ENCODE measurements at places on chromosomes 1 and 21.
A peak's percentile ranks its signal among the peaks of the same experiment; 100 is the strongest.

DNA sequence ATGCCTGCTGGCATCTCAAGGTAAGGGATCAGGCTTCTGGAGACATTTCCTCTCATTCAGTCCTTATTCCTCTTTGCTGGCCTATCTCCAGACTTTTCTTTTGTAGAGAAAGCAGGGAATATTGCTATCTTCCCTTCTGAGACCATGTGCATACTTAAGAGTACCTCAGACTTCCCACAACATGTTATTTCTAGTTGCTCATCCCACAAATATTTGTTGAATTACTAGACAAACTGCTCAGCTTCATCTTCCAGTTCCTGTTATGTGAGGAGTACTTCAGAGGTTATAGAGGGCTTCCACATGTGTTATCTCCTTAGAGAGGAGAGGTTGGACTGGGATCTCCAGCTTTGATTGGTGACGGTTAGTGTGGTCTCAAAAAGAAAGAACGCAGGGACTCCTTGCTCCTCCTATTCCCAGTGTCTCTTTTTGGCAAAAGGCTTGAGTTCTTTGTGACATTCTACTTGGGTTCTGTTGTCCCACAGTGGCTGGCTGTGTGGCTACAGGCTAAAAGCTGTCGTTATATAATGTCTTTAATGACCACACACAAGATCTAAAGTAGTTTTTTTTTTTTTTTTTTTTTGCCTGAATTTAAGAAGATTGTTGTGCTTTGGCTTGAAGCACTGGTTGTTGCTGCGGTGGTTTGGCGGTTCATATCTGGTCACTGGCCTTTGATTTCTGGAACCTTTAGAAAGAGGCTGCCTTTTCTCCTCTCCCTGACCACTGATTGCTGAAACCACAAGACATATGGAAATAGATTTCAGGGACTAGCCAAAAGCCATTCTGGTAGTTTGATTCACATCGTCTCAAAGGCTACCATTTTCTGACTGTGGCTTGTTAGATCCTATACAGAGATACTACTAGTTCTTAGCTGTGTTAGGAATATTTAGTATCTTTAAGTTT, 78.7 kb downstream of the FGGY start:
- no peak for DNase-seq

GRCh38 chr1:1402072-1402900, 3.2 kb upstream of the CCNL2 start:
- DNase-seq = peak; percentile 51

- peak; percentile 5 for DNase-seq
These were observed 1.1 kb upstream of the SHISAL2A start for GRCh38 chr1:52631759-52632331.

DNA sequence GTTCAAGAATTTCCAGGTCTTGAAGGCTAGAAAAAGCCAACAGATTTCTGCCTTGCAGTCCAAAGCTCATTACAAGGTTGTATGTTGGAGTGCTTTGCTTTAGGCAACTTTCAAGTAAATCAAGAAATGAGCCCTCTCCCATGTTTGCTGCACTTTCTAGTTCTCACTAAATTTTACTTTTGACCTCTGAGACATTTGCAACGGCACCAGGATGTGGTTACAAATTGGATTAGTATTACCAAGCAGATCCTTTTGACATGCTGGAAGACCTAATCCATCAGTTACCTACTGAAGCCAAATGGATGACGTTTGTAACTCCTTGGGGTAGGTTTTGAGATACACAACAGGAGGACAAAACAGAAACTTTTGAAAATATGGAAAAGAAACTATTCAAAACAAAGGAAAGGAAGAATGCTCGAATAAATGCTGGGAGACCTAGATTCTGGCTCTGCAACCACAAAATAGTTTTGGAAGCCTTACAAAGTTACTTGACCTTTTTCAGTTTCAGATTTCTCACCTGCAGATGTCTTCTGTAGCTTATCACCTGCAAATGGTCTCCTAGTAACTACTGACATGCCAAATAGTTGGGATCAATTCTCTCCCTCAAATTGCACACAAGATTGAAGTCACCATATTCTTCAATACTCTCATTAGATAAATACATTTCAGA, 251.7 kb upstream of the ADGRL2 start:
- DNase-seq = no peak

GRCh38 chr21:15009837-15010363, 54.9 kb downstream of the NRIP1 start:
- no peak for DNase-seq

- no peak for DNase-seq
These were observed 83.6 kb downstream of the UBE2U start for GRCh38 chr1:64287071-64287470.

DNA sequence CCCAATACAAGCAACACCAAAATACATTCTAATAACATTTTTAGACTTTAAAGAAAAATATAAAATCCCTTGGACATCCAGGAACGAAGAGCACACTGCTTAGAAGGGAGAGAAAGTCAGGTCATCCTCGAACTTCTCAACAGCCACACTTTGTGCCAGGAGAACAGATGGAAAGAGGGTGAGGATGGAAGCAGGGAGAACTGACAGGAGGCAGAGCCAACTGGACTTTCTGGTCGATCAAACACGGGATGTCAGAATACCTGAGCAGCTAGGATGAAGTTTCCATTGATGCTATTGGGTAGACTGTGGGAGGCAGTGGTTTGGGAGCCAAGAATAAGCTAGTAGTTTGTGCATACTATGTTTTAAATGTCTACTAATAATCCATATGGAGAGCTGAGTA, 111.4 kb downstream of the TOMM20 start:
- no peak for DNase-seq

DNA sequence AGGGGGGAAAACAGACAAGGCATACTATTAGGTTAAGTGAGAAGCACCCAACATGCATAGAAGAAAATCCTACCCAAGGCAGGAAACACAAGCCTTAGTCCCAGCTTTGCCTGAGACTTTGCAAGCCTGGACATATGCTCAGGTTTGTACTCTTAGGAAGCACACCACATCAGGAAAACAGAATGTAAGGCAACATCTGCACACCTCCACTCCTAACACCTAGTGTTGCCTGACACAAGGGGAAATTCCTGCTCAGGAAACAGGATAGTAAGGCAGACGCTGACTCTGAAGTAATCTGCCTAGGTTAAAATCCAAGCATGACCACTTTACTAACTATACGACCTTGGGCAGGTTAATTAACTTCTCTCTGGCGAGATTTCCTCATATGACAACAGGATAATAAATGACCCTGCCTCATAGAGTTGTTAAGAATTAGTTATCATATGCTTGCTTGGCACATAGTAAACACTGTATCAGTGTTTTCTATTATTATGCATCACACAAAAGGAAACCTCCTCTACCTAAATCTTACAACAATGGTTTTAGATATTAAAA, 119.8 kb downstream of the ZZZ3 start:
- DNase-seq = no peak

- no peak for DNase-seq
These were observed 1.1 kb downstream of the LGALS8 start for GRCh38 chr1:236524895-236525184.

- no peak for DNase-seq
These were observed 139.8 kb downstream of the NCAM2 start for GRCh38 chr21:21137986-21138385.

DNA sequence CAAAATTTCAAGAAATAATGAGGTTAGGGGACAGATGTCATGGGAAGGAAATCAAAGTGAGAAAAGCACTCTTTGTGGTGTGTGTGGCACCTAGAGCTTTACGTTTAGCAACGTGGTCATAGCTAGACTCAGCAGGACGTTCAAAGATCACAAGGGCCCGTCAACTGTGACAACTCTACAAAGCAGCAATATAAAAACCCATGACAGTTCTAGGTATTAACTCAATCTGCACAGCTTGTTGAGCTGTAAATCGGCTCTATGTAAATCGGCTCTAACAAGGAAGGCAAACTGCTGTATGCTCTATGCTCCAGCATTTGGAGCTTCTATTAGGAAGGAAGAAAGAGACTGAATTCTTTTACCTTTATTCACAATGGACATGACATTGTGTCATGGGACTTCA, 64.8 kb downstream of the TP53BP2 start:
- DNase-seq = no peak

DNA sequence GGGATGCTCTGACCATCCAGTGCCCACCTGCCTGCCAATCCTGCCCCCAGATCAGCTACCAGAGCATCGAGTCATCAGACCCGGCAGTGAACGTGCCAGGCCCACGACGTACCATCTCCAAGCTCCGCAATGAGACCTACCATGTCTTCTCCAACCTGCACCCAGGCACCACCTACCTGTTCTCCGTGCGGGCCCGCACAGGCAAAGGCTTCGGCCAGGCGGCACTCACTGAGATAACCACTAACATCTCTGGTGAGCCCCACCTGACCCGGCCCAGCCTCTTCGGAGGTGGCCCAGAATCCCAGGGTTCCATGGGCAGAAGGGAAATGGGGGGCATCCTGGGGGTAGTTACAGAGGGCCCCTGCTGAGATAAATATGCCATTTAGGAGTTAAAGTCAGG, 43.1 kb downstream of the PTPRU start:
- DNase-seq = no peak

DNA sequence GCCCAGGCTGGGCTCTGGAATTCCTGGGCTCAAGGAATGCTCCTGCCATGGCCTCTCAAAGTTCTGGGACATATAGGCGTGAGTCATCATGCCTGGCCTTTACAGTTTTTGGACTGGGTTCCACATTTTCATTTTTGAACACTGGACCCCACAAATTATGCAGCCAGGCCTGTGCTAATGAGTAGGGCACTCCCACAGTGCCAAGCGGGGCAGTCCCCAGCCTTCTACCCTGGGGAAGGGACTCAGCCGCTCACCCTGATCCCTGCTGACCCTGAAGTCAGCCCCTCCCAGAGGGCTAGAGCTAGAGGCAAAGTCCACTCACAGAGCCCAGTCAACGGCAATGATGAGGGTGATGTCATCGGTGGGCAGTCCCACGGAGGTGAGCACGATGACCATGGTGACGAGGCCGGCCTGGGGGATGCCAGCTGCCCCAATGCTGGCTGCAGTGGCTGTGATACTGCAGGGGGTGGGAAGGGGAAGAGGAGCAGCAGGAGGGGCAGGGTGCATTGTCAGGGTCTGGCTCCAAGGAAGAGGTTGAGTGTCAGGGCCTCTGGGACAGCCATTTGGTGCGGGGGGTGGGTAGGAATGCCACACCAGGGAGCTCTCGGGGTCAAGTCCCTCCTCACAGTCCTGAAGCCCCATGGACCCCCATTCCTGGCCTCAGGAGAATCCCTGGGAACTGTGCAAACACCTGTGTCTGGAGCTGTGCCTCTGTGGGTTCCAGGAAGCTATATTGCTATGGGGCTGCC, 27.6 kb downstream of the PODN start:
- no peak for DNase-seq

DNA sequence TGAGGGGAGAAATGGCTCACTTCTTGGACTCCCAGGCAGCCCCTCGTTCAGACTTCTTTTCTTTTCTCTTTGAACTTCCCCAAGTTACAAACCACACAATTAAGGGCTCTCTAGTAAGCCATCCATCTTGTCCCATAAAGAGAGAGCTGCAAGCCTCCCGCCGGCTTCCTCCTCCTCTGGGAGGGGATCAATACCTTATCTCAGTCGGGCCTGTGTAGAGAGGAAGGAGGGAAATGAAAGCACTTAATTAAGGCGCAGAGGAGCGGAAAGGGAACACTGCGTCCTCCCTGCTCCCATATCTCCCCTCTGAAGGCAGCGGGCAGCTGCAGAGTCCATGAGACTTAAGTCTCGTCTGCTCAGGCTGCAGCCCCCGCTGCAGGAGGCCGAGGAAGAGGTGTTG, 112.6 kb upstream of the CSF3R start:
- DNase-seq = no peak

DNA sequence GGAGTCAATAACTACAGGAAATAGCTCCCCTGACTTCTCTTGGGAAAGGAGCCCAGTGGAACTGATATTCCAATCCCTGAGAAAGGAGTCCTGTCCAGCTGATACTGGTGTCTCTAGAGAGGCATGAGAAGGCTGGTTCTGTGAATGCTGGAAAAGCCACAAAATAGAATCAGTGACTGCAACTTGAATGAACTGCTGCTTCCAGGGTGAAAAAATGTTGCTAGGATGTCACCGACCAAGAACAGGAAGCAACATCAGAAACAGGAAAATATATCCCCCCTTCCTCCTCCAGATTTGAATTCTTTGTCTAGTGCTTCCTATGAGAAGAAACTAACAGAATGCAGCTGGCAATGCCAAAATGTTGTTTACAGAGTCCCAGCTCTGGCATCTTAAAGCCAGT, 269.3 kb upstream of the LYPLAL1 start:
- no peak for DNase-seq

Data from stimulated activated CD4-positive, alpha-beta T cell treated with anti-CD3 and anti-CD28 coated beads, Interleukin-4, amount 100 ng/mL, for 1 hour (primary cell).